Non-pigmented ciliary epithelial cell (primary cell): ENCODE measurements at places on chromosomes 16 and 17.
A peak's percentile ranks its signal among the peaks of the same experiment; 100 is the strongest.

- DNase-seq = peak; percentile 84
Observed at GRCh38 chr17:39199820-39200069, 338 bp upstream of the RPL19 start.

DNA sequence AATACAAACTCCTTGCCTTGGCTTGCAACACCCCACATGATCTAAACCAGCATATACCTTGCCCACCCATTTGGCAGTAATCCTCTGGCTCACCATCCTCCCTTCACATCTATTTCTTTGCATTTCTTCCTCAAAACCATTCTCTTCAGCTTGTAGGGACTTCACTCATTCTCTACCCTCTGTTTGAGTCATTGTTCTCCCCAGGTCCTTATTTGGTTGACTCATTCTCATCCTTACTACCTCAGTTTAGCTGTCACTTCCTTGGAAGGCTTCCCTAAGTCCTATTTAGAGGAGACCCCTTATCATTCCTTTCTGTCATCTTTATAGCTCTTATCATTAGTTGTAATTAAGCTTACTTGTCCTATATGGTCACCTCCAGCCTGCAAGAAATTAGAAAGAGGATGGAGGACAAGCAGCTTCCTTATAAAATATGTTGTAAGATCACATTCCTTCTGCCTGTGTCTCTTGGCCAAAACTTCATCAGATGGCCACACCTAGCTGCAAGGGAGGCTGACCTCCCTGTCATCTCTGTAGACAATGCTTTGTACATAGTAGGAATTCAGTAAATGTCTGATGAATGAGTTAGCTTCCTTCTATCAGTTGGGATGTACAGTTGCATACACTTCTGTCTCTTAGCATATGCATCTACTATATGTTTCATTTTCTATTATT lies 1.7 kb downstream of the TTC19 start:
- no peak for DNase-seq

DNA sequence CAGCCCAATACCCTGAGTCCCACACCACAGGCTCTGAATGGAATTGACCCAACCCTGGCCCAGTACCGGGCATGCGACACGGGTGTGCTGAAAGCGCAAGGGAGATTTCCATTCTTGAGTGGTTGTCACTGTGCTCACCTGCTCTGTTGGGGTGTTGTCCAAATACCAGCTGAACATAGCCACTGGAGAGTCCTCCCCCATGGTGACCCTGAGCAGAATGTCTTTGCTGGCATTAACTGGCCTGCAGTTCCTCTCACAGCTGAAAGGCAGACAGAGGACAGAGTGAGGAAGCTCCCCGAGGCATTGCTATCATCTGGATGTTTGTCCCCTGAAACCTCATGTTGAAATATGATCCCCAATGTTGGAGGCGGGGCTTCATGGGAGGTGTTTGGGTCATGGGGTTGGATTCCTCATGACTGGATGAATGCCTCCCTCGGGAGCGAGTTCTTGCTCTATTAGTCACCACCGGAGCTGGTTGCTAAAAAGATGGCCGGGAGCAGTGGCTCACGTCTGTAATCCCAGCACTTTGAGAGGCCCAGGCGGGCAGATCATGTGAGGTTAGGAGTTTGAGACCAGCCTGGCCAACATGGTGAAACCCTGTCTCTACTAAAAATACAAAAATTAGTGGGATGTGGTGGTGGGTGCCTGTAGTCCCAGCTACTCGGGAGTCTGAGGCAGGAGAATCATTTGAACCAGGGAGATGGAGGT lies 57.3 kb upstream of the BCO1 start:
- peak; percentile 92 for DNase-seq

GRCh38 chr16:662597-662996 lies 5.3 kb upstream of the RHOT2 start:
- no peak for DNase-seq

DNA sequence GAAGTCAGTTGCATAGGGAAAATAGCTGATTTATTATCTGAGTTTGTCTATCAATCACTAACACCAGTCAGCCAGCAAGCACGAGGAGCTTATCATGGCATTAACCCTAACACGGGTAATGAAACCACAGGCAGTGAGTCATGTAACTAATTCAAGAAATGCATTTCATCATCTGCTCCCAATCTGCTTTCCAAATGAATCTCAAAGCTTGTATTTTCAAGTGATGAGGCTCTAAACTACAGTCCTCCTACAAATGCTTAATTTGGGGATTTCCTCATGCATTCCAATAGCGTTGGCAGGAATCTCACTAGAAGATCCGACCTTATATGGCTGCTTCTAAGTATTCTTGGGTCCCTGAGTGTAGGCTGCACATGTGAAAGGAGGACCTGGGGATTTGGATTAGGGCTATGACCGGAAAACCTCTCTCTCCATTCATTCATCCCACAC lies 118.4 kb upstream of the HSBP1 start:
- peak; percentile 81 for DNase-seq

GRCh38 chr16:82464187-82464586 lies 162.6 kb upstream of the CDH13 start:
- no peak for DNase-seq

DNA sequence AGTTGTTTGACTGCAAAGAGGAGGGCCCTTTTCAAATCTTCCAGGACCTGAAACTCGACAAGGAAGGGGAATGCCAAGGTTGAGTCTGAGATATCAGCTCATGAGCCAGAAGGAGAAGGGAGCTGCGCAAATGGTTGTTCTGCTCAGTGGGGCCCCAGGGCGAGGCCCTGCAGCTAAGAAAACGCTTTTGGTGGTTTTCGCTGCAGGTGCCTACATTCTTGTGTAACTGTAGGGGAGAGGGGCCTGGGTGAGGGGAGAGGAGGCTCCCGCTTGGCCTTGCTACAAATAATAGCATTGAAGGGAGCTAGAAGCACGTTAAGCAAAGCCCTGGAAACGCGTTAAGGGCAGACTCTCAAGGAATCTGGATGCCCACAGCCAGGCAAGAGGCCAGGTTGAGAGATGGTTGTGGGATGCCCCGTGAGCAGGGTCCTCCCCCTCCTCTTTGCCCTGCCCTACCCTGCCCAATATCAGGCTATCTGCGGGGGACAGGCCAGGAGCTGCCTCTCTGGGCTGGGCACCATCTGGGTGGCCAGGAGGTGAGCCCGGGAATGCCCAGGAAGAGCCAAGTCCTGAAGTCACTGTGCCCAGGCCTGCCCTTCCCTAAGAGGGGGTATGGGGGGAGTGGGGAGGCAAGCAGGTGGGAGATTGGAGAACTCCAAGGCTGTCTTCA lies 21.9 kb downstream of the GPR142 start:
- no peak for DNase-seq

- no peak for DNase-seq
Observed at GRCh38 chr16:47715442-47716083, 254.4 kb downstream of the PHKB start.

DNA sequence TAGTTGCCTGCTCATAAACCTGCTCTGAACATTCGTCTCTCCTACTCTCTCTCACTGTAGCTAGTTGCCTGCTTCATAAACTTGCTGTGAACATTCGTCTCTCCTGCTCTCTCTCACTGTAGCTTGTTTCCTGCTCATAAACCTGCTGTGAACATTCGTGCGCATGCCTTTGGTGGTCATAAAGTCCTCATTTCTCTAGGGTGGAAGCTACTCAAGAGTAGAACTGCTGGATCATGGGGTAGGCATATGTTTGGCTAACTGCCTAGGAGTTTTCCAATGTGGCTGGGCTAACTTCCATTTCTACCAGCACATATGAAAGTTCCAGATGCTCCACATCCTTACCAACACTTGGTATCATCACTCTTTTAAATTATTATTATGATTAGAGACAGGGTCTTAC lies 174.6 kb upstream of the RPH3AL start:
- no peak for DNase-seq

DNA sequence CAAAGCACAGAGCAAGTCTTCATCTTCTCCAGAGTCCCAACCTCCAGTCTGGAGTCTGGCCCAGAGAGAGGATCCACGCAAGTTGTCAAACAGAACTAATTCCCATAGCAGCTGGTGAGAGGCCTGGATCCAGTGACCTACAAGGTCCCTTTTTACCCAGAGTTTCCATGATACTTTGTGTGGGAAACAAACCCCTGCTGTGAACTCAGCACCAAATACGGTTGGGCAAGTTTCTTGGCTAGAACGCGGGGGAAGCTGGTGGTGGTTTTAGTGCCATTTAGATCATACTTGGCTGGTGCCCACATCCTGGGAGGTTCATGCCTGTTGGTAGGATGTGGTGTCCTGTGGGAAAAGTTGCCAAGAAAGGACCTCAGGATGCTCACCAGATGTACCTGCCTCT lies 18.1 kb downstream of the TMC7 start:
- DNase-seq = no peak

- DNase-seq = no peak
Observed at GRCh38 chr17:71176331-71176730, 944.5 kb upstream of the SOX9 start.

DNA sequence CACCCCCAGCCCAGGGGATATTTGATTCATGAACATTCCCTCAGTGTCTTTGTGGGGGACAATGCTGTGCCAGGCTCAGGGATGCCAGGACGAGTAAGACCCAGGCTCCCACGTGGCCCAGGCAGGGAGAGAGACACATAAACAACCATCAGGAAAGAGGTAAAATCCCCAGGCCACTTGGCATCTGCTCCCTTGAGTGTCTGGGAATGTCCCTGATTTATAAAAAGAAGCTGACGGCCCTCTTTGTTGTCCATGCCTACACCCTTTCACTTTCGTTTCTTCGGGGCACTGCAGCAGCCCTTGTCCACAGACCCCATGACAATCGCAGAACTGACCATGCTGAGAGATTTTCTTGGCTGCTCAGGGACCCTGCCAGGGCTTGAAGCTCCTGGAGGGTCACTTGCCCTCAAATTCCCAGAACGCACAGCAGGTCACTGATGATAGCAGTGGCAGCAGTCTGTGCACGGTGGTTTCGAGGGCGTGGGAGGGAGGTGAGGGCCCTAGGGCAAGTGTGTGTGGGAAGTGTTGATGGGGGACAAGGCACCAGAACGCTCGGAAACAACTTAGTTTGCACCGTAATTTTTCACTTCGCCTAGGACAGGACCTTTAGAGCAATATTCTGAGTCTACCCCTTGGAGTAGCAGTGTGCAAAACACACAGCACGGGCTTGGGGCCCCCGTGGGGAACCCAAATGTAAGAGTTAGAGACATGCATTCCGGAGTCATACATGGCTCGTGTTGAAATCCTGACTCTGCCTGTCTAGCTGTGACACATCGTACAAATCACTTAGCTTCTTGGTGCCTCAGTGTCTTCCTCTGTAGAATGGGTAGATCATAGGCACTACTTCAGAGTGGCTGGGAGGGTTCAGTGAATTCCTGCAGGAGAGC lies 4.7 kb downstream of the NOD2 start:
- DNase-seq = no peak

DNA sequence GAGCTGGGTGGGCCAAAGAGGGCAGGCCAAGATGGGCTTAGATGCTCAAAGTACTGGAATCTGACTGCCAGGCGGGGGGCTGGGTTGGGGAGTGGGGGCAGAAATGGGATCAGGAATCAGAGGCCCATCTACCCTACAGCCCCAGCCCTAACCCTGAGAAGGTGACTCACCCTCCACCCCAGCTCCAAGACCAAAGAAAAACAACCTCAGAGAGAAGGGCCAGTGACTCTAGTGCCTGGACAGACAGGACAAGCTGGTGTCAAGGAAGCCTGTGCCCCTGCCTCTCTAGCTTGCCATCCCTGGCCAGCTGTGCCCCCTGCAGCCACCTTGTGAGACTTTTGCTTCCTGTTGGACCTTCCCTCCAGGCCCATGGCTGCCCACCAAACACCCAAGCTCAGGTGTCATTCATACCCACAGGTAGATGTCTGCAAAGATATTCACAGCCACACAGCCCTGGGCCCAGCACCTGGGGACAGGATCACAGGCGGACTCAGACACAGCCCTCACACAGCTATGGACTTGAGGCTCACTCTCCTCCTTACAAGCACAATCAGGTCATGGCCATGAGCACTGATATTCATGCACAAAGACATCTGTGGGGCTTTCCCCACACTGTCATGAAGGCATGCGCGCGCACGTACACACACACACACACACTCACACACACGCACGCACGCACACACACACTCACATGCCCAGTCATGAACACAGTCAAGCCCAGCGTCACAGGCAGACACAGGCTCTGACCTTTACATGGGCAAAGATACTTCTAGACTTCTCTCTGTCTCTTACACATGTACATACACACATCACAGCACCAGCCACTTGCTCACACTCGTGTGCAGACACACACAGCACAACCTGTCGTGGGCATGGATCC lies 2.8 kb downstream of the WNT3 start:
- no peak for DNase-seq

- DNase-seq = no peak
Observed at GRCh38 chr16:58198022-58198683, at the start of gene CSNK2A2. Gene CSNK2A2, minus strand, starts transcription at chr16:58198106. Its CDS starts 370 bp downstream, at chr16:58197736.

DNA sequence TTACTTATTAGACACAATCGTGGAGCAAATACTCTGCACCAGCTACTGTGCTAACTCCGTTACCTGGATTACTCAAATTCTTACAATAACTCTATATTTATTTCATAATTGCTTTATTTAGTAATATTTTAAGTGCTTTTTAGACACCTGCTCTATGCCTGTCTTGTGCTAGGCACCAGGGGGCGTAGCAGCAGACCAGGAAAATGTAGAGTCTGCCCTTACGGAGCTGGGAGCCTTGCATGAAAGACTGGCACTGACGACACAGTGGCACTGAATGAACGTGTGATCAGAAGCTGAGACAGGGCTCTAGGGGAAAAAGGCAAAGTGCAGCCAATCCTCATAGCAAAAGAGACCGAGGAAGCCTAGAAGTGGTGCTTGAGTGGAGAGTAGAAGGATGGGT lies 486.5 kb downstream of the CDH13 start:
- DNase-seq = no peak

DNA sequence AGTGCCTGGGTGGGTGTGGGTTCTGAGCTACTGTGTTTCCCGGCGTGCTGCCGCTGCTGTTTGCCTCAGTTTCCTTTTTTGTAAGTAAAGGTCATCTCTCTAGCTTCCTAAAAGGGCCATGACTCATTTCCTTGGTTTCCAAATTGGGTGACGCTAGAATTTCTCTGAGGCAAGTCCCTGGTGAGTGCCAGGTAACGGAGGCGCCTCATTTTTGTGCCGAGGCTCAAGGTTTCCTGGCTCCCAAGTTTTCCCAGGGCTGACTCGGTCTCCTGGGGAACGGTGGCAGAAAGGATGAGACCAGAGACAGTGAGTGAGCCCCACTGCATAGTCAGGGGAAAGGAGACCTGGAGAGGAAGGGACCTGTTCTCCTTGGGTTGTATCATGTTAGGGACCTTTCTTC lies 20.3 kb downstream of the MSI2 start:
- DNase-seq = no peak

DNA sequence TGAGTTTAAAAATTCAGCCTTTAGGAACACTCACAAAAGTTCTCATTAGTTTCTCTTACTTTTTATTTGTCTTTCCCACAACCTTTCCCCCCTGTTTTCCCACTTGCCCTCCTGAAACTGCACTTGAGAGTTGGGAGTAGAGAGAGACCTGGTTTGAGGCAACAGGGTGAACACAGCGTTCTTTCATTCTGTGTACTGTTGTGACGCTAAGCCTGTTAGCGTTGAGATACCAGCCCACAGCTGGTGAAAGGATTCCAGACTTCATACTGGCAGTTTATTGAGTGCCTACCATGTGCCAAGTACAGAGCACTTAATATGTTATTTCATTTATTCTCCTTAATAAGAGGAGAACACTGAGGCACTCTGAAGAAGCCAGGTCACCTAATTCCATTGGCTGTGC lies 10.3 kb downstream of the TNRC6C start:
- DNase-seq = no peak

- peak; percentile 64 for DNase-seq
Observed at GRCh38 chr17:79038545-79039135, 14.7 kb downstream of the C1QTNF1 start.

- no peak for DNase-seq
Observed at GRCh38 chr17:73533781-73534180, 110.5 kb downstream of the SDK2 start.
